ENCODE measurements at places on chromosomes 1 and 21. TPM values are rescaled to one million over a fixed set of nuclear protein-coding genes. Genes with fewer than 3 reads are reported as not detected.

The AK5 gene
- total RNA-seq, result 6.9 TPM

The MROH9 gene
- total RNA-seq, result not detected

The KCNAB2 gene
- 8.0 TPM for total RNA-seq

The ESRRG gene
- not detected for total RNA-seq

The COL11A1 gene
- total RNA-seq, result 2.0 TPM

The CD101 gene
- 0.10 TPM for total RNA-seq

The WNT9A gene
- total RNA-seq, result 8.7 TPM

The HNRNPCL2 gene
- not detected for total RNA-seq

The SPATA46 gene
- not detected for total RNA-seq

The SLC2A5 gene
- 0.04 TPM for total RNA-seq

The PLA2G2A gene
- not detected for total RNA-seq

The ZMYM1 gene
- total RNA-seq, result 6.5 TPM
